ENCODE measurements at places on chromosomes 4 and X.

GRCh38 chr4:33996075-33996718, 2248.1 kb downstream of the ARAP2 start:
- H3K4me3 ChIP-seq = no peak overlapping the region
- H3K27me3 ChIP-seq = no peaks in the 10 kb centered on the region
- H3K36me3 ChIP-seq = no peaks in the 10 kb centered on the region
- H3K27ac ChIP-seq = no peak overlapping the region

DNA sequence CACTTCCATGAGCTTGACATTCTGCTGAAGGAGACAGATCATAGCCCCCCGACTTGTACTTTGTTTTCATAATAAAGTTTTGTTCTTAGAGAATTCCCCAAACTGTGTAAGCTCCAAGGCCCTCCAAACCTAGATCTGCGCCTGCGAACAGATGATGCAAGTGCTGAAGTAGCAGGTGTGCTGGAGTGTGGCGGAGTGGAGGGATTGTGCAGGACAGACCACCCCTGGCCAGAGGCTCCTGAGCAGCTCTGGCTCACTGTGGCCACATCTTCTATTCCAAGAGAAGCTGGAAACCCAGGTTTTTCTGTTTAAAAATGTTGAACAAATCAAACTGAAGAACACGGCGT, 46.4 kb downstream of the TBC1D14 start:
- DNase-seq = no peak
- H3K4me1 ChIP-seq = peaks cover 32% of the 10 kb centered on the region
- no peaks in the 10 kb centered on the region for H3K27me3 ChIP-seq
- H3K36me3 ChIP-seq = peaks cover 2% of the 10 kb centered on the region

- H3K27me3 ChIP-seq = peaks cover 2% of the 10 kb centered on the region
- no peak overlapping the region for H3K27ac ChIP-seq
- no peak overlapping the region for H3K4me3 ChIP-seq
- H3K4me1 ChIP-seq = peaks cover 2% of the 10 kb centered on the region
Observed at GRCh38 chr4:15336410-15337167, 91.2 kb upstream of the C1QTNF7 start.

DNA sequence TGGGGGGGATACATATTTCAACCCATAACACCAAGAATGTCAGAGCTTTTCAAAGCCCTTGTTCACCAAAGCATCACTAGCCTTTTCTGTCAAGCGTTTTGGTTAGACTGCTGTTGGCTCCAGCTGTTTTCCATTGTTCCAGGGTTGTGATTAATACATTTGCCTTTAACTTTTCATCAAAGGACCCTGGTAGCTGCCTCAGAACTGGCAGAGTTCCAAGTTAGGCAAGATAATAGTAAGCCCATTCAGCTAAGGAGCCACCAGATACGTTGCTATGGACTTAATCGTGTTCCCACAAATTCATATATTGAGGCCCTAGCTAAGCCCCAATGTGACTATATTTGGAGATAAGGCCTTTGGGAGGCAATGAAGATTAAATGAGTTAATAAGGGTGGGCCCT, 37.1 kb downstream of the ENOPH1 start:
- no peaks in the 10 kb centered on the region for H3K27me3 ChIP-seq
- H3K4me3 ChIP-seq = no peak overlapping the region
- H3K4me1 ChIP-seq = peaks cover 2% of the 10 kb centered on the region
- peak overlapping the region; percentile 49 for H3K27ac ChIP-seq
- peaks cover 22% of the 10 kb centered on the region for H3K36me3 ChIP-seq

Data from naive thymus-derived CD8-positive, alpha-beta T cell (primary cell).